ENCODE measurements at places on chromosomes 1 and 21.

DNA sequence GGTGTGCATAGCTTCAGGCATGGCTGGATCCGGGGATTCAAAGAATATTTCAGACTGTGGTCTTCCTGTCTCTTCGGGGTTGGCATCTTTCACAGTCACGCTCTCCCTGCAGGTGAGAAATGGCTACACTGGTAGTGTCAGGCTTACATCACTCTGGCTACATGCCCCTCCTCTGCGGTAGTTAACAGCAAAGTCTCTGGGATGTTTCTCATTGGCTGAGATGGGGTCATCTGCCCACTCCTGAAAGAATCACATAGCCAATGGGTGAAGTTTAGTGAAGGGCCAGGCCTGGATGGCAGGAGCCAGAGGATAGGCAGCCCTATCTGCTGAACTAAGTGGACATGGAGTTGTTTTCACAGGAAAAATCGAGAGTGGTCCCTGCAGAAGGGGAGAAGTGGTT is 356.5 kb downstream of the MATN1 start:
- DNase-seq, result no peak

GRCh38 chr1:7013833-7014639 is 228.8 kb downstream of the CAMTA1 start:
- DNase-seq, result no peak

DNA sequence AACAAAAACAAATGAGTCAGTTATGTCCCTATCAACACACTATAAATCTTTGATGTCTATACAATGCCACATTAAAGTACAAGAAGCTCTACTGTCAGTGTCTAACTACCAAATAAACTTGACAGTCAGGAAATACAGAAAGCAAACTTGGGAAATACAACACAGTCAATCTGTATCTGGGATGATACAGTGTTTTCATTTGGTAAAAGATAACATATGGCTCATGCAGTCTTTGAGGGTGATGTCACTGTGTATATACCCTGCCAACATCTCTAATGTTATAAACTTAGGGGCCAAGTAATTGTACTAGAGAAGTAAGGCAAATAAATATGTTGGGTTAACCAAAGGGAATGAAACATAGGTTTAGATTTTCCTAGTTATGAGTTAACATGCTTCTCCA is 552.5 kb upstream of the ADAMTS5 start:
- no peak for DNase-seq

- no peak for DNase-seq
Measured at GRCh38 chr1:156490401-156491032, 10.1 kb downstream of the MEF2D start.

Data from activated CD4-positive, alpha-beta T cell treated with anti-CD3 and anti-CD28 coated beads, Interleukin-2, Interleukin-6, amounts not matched to agents 100 ng/mL and 50 ng/mL, durations not matched to agents 16 hours and 8 hours (primary cell).